ENCODE measurements at places on chromosomes 2 and 18.

GRCh38 chr2:95526360-95527341 lies 42.1 kb upstream of the TRIM43B start:
- peak; percentile 20 for DNase-seq

GRCh38 chr2:12612671-12613070 lies 104.1 kb upstream of the TRIB2 start:
- no peak for DNase-seq

- no peak for DNase-seq
These were observed 51.4 kb downstream of the ITGAV start for GRCh38 chr2:186641132-186641806.

GRCh38 chr2:3463944-3464343 lies 55.4 kb downstream of the ADI1 start:
- no peak for DNase-seq

DNA sequence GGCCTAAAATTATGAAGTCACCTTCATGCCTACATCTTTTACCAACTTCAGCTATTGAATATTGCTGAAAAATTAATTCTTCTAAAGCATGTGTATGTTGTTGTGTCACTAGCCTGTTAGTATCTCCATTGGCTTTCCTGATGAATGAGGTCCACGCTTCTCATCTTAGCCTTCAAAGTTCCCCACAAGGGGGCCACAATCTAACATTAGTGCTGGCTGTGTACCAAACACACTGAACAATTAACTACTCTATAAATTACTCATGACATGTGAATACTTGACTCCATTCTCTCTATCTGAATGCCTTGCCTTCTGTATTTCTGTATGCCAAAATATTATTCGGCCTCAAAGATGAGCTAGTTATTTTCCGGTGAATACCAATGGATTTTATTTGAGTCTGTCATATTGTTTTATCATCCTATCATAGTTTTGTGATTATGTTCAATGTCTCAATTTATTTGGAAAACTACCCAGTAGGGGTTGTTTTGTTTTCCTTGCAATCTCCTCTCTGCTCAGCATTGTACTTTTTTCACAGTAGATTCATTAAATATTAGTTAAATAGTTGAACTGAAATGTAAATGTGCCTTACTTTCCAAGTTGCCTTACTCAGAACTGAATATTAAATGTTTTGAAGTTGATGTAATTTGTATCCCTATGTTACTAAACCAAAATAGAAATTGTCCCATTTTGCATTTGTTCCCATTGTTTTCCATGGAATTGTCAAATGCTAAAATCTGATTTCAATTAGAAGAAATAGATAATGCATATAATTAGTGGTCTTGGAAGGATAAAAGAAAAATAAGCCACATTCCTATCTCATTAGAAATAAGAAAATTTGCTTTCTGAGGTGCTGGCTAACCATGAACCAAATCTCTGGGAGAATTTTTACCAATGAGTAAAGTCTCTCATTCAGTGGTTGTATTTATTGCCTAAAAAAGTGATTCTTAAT lies 208.4 kb upstream of the COL3A1 start:
- peak; percentile 7 for DNase-seq

DNA sequence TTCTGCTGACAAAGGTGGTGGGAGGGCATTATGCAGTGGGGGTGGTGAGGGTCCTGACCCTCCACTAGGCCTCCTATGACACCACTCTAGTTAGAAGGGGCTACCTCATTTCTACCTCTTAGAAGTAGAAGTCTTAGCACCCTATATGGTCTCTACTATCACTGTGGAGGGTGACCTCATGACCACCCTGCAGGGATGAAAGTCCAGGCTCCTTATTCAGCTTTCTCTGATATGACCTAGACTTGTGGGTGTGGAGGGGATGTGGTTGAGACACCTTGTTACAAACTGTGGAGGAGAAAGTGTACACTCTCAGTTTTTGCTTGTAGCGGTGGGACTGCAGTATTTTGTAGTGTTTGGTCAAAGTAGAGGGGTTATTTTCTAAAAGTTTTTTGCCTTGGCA lies 18.6 kb downstream of the TMEM182 start:
- no peak for DNase-seq

DNA sequence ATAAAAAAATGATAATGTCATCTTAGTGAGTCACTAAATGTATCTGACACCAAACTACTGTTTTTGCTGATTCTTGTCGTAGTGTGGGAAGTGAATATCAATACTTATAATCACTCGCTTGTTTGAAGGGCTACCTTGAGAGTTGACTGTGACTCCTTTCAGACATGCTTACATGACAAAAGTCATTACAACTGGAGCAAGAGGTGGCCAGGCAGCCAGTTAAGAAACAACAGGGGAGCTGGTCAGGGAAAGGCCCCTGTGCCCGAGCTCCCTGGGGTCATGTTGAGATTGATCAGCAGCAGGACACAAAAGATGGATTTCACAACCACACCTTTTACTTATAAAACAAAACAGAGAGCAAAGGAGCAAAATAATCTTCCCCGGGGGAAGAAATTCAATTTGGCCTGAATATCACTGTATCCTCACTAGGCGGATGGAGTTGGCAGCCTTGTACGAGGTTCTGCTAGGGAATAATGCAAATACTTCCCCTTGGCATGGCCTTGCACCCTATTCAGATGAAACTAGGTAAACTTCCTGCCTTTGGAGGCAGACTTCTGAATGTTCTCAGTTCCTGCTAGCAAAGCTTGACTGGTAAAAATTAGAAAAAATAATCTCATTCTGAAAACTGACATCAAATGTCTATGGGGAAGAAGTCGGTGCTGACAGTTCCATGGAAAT lies 101.2 kb downstream of the DYNC1I2 start:
- peak; percentile 23 for DNase-seq

DNA sequence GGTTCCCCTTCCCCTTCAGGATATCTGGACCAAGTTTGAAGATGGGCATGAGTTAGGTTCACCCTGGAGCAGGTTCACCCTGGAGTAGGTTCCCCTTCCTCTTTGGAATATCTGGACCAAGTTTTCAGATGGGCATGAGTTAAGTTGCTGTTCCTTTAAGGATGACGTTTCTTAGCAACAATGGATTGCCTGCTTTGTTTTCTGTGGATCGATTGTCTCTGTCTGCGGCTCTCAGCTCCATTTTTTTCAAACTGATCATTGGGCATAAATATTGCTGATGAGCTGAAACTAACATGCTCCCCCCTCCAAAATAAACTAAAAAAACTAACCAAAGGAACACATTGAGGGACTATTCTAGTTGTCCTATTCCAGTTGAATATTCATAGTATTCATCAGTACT lies 149.5 kb downstream of the SPP2 start:
- no peak for DNase-seq

- peak; percentile 86 for DNase-seq
These were observed 697 bp downstream of the KCMF1 start for GRCh38 chr2:84971510-84972206.

DNA sequence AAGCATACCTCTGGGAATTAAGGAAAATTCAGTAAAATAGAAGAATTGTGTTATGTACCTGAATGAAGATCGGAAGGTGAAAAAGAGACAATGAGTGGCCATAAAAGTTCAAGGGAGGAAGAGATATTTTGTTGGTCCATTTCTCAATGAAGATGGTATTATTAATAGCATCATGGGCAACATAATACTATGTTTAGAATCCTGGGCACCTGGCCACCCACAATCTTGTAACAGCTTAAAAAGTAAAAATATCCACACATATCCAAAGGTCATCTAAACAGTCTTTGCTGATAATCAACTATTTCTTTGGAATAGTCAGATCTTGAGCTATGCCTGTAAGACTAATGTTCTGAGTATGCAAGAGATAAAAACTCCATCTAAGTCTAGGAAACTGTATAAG lies 73.7 kb downstream of the XIRP2 start:
- no peak for DNase-seq

DNA sequence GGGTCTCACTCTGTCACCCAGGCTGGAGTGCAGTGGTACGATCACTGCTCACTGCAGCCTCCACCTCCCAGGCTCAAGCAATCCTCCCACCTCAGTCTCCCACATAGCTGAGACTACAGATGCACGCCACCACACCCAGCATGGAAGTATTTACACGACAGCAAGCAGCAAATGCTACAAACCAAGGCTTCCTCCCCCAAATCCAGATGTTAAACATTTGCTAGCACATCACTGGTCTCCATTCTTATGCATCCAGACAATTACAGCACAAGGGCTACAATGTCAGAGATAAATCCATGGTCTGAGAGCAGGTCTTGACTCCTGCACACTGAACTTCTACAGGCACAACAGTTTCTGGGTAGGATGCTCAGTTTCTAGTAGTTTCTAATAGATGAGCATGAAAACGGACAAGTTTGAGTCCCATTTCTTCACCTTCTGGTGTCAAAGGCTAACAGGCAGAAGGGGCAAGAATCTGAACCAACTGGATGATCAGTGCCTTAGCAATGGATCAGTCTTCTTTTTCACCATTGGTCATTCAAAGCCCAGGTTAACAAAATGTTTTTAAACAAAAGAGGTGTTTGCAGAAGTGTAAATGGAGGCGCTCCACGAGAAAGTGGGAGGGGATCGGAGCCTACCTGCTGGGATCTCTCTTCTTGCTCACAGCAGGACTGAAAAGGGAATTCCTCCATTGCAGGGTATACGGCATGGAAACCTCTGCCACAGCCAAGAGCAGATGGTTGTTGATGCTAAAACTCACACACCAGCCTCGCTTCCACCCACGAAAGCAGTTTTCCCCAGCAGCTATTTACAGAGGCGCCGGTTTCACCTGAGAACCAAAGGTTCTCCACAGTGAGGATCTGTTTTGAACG lies 135.0 kb upstream of the ARL4C start:
- DNase-seq, result peak; percentile 43

DNA sequence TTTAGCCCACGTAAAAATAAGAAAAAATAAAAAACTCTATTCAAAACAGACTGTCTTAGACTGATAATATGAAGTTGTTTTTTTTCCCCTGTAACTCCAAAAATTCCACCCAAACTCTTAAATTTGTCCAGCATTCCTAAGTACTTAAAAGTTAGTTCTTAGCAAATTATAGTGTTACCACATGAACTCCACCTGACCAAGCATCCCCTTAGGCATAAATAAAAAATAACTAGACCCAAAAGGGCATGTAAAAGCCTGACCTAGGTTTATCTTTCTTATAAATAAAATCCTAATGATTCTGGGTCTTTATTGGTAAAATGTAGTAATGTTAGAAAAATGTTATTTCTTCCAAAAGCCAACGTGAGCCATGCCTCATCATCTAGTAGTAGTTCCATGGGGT lies 54.3 kb downstream of the TTC21B start:
- DNase-seq, result no peak

DNA sequence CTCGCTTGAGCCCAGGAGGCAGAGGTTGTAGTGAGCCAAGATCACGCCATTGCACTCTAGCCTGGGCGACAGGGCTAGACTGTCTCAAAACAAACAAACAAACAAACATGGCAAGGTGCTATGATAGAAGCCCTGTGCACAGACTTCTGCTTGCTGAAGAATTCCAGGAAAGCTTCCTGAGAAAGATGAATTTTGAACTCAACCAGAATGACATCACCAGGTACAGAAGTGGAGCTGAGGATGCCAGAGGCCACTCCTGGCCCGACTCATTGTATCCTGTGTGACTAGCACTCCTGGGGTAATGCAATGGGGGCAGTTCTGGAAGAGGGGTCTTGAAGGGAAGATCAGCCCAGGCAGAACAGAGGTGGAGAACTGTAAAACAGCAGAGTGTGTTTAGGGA lies 22.0 kb upstream of the PNPT1 start:
- no peak for DNase-seq

- DNase-seq, result peak; percentile 34
These were observed 41.3 kb downstream of the RTP5 start for GRCh38 chr2:241910604-241911520.

GRCh38 chr2:28444956-28445355 lies 50.9 kb upstream of the PLB1 start:
- DNase-seq, result no peak

- no peak for DNase-seq
These were observed 8.1 kb downstream of the METTL21A start for GRCh38 chr2:207617011-207617671.

GRCh38 chr2:58131191-58132011 lies 84.8 kb downstream of the VRK2 start:
- DNase-seq, result no peak

GRCh38 chr2:181461056-181461997 lies 4.1 kb downstream of the ITGA4 start:
- no peak for DNase-seq

GRCh38 chr18:68797871-68798270 lies at the start of gene CCDC102B:
TSS of gene CCDC102B (plus strand) at chr18:68798080. CDS start at chr18:68836764, 38,684 bp downstream.
- no peak for DNase-seq

DNA sequence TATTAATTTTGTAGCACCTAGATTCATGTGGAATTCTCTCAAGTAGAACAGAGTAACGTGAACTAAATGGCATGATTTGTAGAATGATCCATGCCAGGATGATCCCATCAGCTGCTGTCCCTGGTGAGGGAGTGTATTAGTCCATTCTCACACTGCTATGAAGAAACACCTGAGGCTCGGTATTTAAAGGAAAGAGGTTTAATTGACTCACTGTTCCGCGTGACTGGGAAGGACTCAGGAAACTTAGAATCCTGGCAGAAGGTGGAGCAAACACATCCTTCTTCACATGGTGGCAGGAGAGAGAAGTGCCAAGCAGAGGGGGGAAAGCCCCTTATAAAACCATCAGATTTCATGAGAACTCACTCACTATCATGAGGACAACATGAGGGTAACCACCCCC lies 312.6 kb downstream of the PTPRM start:
- no peak for DNase-seq

DNA sequence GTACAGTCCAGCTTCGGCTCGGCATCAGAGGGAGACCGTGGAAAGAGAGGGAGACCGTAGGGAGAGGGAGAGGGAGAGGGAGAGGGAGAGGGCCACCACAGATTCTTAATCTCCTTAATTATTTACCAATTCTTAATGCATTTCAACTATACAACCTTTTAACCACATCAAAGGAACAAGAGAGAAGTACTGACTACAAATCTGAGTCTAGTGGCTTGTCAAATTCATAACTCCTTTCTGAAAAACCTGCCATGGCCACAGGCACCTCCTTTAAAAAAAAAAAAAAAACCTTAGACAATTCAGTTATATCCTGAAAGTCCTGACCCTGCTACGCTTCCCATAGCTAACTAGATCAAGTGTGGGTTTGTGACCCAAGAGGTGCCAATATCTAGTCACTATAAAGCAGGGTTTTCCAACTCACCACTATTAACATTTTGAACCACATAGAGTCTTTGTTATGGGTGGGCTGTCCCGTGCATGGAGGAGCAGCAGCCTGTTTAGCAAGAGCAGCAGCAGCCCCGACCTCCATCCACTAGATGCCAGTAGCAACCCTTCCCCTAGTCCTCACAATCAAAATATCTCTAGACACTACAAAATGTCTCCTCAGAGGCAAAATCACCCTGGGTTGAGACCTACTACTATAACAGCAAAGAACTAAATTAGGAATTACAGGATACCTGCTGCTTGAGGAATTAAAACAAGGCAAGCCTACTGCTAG lies 6.8 kb downstream of the ESCO1 start:
- DNase-seq, result no peak

DNA sequence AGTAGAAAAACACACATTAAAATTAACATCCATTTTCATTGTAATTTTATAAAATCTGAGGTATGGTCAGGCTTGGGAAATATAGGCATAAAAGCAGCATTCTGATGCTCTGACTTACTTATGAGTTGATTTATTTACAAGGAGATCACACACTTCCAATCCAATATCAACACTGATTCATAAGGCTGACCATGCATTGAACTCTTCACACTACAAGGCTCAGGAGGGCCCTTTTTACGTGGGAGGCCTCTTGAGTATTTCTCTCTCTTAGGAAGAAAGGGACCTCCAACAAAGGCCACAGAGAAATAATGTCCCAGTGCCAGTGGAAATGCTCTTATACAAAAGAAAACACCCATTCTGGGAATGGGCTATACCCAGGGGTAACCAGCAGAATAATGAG lies 222.8 kb downstream of the NAPG start:
- no peak for DNase-seq
